Caco-2 (cell line): ENCODE measurements at places on chromosomes 3 and 15.

- DNase-seq = no peak
Observed at GRCh38 chr3:13420831-13421765, 976 bp upstream of the NUP210 start.

DNA sequence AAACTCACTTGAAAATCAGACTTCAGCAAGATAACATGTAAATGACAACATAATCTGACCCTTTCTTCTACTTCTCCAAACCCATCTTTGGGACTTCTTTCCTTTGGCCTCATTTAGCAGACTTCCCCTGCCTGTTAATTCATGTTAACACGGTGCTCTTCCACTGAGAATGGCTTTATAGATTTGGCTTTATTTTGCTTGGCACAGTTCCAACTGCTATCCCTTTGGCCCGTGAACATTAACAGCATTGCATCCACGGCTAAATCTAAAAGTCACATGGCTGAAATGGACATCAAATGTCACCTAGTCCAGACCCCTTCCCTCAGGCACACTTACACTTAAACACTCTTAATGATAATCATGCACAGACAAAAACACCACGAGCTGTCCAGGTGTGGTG is 3.8 kb downstream of the ZMAT3 start:
- no peak for DNase-seq

GRCh38 chr3:116356056-116356455 is 89.2 kb downstream of the LSAMP start:
- DNase-seq = no peak

DNA sequence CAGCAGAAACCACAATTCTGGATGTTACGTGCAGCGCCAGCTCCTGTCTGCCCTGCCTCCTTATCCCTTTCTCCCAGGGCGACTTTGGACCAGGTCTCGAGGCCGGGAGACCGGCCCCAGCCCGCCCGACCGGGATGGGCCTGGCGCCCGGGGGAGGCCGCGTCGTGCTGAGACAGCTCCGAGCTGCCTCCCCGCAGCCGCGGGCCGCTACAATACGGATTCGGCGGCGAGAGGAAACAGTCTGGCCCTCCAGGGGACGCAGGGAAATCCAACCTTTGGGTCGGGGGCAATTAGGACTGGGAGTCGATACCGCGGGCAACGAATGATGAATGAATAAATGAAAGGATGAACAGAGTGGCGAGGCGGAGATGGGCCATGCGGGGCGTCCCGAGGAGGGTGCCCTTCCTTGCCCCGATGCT is 537 bp downstream of the GRAMD2A start:
- DNase-seq = no peak

DNA sequence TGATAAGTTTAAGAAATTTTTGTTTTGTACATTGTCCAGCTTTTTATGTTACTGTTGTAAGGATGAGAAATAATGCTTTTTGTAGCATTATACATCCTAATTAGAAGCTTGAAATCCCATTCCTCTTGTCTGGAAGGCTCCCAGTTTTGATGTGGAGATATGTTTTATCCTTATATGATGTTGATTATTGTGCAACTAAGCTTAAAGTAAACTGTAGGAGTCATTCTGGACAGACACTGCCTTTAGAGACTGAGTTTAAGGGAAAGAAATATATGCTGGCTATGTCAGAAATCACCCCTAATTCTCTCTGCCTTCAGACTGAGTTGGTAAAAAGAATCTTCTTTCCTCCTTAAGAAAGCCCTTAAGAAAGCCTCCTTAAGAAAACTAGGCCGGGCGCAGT is 670.4 kb downstream of the ZPLD1 start:
- no peak for DNase-seq

DNA sequence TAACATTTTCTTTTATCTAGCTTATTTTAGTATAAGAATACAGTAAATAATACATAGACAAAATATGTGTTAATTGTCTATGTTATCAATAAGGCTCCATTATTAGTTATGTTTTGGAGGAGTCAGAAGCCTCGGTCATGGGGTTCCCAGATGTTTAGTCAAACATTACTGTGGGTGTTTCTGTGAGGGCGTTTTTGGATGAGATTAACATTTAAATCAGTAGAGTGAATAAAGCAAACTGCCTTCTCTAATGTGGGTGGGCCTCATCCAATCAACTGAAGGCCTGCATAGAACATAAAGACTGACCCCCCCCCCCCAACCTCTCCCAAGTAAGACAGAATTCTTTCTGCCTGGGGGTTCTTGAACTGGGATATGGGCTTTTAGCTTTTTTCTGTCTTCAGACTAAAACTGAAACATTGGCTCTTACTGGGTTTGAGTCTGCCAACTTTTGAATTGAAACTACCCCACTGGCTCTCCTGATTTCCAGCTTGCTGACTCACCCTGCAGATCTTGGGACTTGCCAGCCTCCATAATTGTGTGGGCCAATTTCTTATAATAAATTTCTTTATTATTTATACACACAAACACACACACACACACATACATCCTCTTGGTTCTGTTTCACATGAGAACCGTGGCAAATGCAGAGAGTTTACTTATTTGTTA is 192.0 kb downstream of the TPRG1 start:
- no peak for DNase-seq

- no peak for DNase-seq
Observed at GRCh38 chr15:96583671-96584070, 253.2 kb downstream of the NR2F2 start.

DNA sequence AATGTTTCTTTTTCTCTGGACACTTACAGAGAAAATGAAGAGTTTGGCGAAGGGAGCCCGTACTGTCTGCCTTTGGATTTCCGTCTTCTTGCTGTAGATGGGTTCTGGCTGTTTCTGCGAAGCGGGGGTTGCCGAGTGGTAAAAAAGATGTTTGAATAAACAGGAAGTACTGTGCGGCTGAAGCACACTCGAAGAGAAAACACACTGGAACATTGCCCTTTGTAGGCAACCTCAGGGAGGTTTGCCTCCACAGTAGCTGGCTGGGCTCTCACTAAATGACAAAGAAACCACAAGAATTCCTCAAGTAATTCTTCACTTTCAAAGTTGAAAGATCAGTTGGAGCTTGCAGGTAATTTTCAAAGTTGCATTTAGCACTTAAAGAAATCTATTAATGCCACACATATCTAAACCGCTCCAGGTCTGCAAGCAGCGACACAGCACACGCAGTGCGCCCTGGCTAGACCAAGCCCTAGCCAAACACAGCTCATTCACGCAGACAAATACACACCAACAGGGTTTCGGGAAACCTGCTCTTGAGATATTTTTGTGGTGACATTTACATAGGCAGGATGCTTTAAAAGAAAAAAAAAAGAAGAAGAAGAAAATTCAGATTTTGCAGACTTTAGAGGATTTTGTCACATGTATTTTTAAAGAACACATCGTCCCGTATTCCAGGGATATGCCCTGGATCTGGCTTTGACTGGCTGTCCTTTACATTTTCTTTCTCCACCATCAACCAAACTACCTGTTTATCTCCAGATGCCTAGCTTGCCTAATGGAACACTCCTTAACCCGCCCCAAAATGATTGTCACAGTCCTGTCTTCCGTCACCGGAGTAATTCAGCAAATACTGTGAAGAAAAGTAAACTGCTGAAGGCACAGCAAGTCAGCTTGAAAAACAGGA is 452.8 kb downstream of the FOXP1 start:
- DNase-seq = peak; percentile 56

DNA sequence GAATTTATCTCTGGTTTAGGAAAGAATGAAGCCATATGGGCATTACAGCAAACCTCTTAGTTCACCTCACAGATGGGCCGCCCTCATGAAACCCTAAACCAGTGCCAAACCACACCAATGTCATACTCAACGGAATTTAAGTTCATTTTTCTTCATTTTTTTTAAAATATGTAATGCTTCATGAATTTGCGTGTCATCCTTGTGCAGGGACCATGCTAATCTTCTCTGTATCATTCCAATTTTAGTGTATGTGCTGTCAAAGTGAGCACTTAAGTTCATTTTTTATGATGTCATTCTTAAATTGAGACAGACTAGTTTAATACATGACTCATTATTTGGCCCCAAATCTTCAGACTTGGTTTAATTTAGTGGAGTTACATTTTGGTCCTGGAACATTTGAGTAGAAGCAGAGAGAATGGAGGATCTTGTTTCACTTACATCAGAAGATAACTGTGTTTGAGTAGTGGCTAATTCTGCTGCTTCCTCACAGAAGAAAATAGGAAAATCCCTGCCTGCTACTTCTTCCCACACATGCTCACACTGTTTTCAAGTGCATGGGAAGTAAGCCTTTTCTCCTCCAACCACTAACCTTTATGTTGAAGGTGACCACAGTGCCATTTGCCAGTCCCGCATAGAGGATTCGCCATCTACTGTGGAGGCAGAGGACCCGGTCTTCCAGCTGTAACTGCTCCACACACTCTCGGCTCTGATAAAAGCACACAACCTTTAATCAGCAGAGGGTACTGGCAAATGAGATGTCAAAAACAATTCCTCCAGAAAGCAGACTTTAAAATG is 63.3 kb downstream of the ZNF106 start:
- DNase-seq = no peak

GRCh38 chr3:158522221-158523136 is 48.5 kb upstream of the MLF1 start:
- DNase-seq = no peak
